Stimulated activated CD4-positive, alpha-beta T cell treated with anti-CD3 and anti-CD28 coated beads, Interleukin-4, amount 100 ng/mL, for 24 hours (primary cell): ENCODE measurements at places on chromosomes 1 and 21.

- DNase-seq: no peak
Observed at GRCh38 chr1:59686170-59686569, 128.6 kb upstream of the HOOK1 start.

DNA sequence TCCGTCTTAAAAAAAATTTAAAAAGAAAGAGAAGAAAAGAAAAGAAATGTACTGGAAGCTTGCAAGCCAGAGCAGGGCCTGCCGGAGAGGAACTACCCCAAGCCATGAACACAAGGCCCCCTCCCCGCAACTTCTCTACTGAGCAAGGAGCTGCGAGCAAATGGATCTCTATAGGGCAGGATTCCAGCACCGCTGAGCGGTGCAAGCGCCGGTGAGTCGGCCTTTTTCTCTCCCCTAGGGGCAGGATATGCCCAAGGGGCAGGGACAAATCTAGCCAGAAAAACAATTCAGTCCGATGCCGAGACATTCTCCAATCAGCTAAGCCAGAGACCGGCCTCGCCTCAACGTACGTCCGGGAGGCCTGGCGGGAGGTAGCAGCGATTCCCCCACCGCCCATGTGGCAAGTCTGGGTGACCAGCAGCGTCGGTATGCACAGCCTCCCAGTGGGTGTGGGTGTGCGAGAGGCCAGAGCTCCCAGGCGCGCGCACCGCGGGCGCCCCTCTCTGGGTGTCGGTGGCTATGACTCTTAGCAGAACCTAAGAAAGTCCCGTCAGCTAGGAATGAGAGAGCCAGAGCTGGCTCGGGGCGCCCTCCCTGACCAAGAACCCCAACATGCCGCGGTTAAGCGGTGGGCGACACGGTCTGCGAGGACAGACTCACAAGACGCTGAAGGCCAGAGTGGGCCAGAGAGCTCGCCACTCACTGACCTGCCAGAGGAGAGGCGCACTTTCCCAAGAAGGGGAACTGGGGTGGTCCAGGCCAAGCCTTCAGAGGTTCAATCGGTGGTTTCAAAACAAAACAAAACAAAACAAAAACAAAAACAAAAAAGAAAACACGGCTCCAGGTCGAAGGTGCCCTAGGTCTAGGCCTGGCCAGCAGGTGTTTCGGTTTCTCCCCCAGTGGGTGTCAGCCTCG lies 1.9 kb downstream of the CSMD2 start:
- DNase-seq: no peak

GRCh38 chr1:169196161-169196560 lies 89.7 kb downstream of the ATP1B1 start:
- DNase-seq: no peak

- DNase-seq: no peak
Observed at GRCh38 chr21:21232320-21232719, 234.1 kb downstream of the NCAM2 start.

DNA sequence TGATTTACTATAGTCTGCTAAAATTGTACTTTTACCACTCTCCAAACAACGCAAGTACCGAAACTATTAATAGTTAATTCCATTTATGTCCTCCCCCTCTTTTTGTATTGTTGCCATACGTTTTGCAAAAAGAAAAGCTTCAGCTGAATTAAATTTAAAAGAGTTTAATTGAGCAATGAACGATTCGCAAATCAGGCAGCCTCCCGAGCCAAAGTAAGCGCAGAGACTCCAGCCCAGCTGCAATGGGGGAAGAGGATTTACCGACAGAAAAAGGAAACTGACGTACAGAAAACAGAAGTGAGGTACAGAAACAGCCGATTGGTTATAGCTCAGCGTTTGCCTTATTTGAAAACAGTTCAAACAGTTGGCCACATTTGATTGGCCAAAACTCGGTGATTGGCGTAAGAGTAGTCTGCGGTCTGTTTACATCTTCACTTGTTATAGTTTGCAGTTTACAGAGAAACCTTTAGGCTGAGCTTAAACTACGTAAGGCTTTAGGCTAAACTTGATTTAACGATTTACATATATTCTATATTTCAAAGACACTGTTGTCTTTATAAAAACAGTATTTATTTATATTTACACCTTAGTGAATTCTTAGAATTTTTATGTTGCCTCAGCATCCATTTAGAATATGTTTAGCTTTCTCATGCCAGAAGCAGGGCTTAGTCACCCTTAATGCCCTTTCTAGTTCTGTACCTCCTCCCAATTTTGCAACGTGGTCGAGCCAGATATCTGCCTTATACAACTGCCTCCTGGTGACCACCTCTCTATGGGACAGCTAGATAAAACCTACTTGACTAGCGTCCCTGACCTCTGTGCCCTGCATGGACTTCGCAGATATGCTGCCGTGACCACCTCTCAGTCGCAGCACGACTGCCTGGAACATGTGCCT lies 23.8 kb downstream of the CR1 start:
- no peak for DNase-seq

GRCh38 chr1:117821774-117822482 lies 107.5 kb downstream of the GDAP2 start:
- no peak for DNase-seq

DNA sequence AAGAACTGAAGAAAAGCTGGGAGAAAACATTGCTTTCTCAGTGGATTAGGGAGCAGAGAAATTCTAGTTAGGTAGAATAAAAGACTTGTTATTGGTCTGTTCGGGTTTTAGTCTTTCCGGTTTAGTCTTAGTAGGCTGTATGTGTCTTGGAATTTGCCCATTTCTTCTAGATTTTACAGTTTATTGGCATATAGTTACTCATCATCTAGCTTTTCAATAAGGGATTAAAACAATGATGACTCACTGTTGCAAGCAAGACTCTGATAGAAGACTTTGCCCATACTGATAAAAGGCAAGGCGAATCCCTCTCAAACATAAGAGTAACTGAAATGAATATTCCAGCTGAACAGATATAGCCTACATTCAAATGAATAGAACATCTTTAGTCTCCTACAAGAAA lies 62.3 kb downstream of the GPR137B start:
- DNase-seq: no peak

GRCh38 chr1:227900571-227901051 lies 47.1 kb downstream of the WNT9A start:
- DNase-seq: no peak

GRCh38 chr1:43492826-43493225 lies 37.9 kb upstream of the PTPRF start:
- no peak for DNase-seq

- DNase-seq: peak; percentile 57
Observed at GRCh38 chr21:41283211-41283818, 33.3 kb upstream of the FAM3B start.
